ENCODE measurements at places on chromosomes 5 and 9. TPM values are rescaled to one million over a fixed set of nuclear protein-coding genes. Genes with fewer than 3 reads are reported as not detected.

TAS2R1 gene
- total RNA-seq = not detected

MYO10 gene
- total RNA-seq = 6.9 TPM

SHLD3 gene
- total RNA-seq = 4.1 TPM

TOPORS gene
- total RNA-seq = 16.5 TPM

NEURL1B gene
- 34.9 TPM for total RNA-seq

ZSWIM6 gene
- total RNA-seq = 8.9 TPM

KCNT1 gene
- 0.19 TPM for total RNA-seq

OSTF1 gene
- total RNA-seq = 28.3 TPM

REEP5 gene
- 59.6 TPM for total RNA-seq

Data from gastroesophageal sphincter (tissue), 4 donors.